Activated CD4-positive, alpha-beta T cell treated with anti-CD3 and anti-CD28 coated beads, Interleukin-10, Interleukin-2, amounts not matched to agents 100 ng/mL and 50 ng/mL, durations not matched to agents 16 hours and 8 hours (primary cell): ENCODE measurements at places on chromosomes 7 and 10.

DNA sequence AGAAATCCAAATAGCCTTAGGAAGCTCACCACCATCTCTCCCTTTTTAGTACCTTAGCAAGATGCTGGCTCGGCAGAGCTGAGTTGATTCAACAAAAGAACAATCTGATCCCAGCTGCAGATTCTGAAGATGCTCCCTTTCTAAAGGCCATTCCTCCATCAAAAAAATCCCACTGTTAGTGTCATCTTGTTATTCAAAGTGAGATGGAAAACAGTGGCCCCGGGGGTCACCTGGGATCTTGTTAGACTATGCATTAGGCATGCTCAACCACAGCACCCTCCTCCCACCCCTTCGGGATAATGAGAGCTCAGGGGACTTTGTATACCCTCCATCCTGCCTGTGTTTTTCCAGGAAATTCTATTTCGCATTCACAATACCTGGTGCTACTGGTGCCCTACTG lies 2.4 kb downstream of the NCAPG2 start:
- DNase-seq: no peak

DNA sequence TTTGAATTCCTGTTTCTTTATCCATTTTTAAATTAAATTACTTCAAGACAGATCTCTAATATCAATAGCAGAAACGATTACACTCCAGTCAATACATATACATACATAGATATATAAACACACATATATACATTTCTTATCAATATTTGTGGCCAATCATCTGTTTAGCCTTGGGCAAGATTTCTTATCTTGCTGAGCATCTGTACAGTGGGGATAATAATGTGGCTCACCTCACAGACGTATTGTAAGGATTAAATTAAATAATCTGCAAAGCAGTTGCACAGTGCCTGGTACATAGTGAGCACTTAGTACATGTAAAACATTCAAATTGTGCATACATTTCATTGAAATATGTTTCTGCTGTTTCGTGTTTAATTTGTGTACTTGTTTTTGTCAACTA lies 17.5 kb upstream of the CACNB2 start:
- no peak for DNase-seq

DNA sequence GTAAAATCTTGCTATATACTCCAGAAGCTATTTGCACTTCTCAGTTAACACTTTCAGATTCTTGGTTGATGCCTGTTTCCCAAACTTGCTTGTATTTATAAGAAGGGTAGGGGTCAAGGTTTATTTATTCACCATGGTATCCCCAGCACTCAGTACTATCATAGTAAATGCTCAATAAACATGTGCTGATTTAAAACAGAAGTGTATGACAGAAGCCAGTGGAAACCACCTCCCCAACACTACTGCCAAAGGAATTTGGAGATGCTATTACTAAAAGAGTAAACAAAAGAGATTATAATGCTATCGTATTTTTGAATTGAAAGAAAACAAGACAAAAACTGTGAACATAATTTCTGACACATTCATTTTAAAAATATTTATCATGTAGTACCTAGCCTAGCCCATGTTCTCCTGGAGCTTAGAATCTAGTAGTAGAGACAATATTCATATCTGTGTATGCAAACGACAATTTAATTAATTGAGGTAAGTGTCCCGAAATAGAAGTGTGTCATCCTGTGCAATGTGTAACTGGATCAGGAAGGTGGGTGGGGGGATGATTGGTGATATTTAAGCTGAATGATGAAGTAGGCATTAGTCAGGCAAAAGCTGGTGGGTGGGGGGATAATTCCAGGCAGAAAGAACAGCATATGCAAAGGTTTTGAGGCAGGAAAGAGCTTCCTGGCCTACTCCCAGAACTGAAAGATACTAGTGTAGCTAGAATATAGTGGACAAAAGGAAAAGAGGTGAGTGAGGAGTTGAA lies 77.5 kb downstream of the HGF start:
- no peak for DNase-seq

DNA sequence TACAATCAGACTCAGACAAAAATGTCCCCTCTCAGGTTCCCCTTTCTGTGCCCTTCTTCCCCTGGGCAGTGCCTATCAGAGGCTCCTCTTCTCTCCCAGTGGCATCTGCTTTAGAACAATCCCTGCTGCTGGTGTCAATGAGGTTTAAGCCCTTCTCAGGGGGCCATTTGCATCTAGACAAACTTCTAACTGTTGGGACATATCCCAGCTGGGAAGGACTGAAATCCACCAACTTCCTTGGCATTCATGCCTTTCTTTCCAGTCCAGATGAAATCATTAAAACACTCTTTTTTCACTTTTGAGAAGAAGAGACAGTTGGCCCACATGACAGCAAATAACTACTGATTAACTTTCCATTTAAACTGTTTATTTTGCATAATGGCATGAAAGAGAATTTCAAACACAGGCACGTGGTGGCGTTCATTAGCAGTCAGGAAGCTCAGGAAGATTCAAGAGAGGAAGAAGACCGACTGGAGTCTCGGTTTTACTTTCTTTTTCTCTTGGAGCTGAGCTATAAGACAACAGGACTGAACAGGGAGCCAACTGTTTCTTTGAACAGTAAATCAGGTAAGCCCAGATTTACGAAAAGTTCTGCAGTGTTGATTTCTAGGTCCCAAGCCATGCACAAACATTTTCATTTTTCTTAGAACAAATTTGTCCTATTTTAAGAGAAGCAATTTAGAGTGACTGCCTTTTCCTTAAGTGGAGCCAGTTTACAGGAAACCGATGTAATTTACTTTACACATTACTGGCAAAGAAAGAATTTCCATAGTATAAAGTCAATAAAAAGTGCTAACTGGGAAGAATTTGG lies at the start of gene GIMAP2:
TSS of gene GIMAP2 (plus strand) at position 488 of the 811 bp plus-strand sequence. CDS start 1,354 bp downstream, outside the sequence.
- peak; percentile 70 for DNase-seq

GRCh38 chr10:104300736-104301292 lies 31.8 kb downstream of the GSTO2 start:
- peak; percentile 32 for DNase-seq

DNA sequence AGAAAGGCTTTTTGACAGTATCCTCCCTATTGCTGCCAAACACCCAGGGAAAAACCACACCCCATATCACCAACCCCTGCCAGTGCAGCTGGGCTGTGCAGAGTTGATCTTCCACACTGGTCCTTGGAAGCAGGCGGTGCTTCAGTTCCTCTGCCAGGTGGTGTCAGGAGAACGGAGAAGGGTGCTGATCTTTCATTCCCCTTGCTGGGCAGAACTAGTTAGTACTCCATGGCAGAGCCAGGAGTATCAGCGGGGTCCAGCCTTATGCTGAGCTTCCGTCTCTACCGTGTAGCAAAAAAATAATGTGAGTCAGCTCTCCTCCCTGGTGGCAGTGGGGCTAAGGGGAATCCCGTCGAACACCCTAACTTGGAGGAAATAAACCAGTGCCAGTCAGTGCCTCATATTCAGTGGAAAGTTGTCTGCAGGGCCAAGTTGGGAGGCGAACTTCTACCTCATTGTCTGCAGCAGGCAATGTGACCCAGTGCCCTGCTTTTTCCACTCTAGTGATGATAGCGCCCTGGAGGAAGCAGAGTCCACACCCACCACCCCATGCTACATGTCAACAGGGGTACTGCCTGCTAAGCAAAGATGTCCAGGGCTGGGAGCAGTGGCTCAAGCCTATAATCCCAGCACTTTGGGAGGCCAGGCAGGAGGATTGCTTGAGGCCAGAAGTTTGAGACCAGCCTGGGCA lies 175.4 kb downstream of the AUTS2 start:
- DNase-seq: no peak

- no peak for DNase-seq
Measured at GRCh38 chr10:83076443-83076842, 1062.9 kb upstream of the GHITM start.

GRCh38 chr7:130909161-130909836 lies 175.3 kb upstream of the KLF14 start:
- DNase-seq: no peak

GRCh38 chr10:71304914-71305313 lies 14.1 kb upstream of the SLC29A3 start:
- DNase-seq: no peak

DNA sequence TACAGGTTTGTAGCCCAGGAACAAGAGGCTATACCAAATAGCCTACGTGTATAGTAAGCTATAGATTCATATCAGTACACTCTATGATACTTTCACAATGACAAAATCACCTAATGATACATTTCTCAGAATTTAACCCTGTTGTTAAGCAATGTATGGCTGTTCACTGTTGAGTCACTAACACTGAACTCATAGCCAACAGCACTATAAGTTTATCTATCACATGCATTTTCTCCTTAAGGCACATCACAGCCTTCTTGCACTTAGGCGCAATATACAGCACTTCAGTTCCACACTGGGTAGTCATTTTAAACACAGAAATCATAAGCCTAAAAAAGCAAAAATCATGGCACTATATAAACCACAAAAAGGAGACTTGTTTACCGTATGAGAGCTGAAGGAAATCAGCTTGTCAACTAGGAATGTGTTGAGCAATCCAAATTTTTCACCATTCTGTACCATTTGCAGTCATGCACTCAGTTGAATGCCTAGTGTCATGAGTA lies 45.6 kb downstream of the ZNF438 start:
- DNase-seq: peak; percentile 90

- DNase-seq: peak; percentile 5
Measured at GRCh38 chr10:2619472-2619871, 447.9 kb upstream of the PFKP start.

GRCh38 chr10:130573446-130573845 lies 437.3 kb downstream of the GLRX3 start:
- no peak for DNase-seq

- DNase-seq: no peak
Measured at GRCh38 chr7:128069373-128070364, 38.4 kb upstream of the LRRC4 start.

DNA sequence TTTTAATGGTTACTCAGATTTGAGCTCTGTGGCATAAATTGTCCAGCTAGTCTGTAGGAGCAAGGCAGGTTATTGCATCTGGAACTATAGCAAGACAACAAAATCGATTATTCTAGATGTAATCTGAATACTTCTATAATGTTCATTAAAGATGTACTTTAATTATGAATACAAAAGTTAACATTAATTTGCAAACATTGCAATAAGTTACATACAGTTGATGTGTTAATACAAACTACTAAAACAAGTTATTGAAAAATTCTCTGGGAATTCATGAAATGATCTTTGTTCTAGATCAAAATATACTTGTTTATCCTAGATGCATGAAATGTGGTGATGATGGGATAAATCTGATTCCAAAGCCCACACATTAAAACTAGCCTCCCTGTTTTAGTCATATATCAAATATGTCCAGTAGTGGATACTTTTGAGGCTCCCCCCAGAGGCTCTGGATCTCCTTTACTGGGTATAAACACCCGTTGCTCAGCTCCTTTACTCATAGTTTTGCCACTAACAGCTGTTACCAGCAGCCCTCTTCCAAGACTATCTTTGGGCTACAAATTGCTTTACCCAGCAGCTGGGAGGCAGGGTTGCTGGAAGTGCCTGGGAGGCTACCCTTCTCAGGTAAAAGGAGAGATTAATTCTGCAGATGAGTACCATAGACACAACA lies 78.1 kb downstream of the ARL4A start:
- no peak for DNase-seq

- no peak for DNase-seq
Measured at GRCh38 chr10:4691301-4691700, 134.7 kb upstream of the AKR1E2 start.

GRCh38 chr7:29160080-29160479 lies 13.7 kb upstream of the CPVL start:
- no peak for DNase-seq

DNA sequence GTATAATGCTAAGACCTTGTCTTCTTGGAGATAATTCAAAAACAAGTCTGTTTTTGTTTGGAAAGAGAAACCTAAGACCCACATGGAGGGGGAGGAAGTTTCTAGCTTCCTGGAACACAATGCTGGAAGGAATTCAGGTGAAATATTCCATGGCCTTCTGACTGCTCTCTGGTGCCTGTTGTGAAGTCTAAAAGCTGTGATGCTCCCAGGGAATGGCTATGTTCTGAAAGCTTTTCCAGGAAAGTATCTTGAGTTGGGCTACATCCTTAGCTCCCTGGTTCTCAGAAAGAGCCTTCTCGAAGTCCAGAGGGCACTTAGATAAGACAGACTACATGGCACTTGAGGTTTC lies 12.5 kb upstream of the PFKP start:
- no peak for DNase-seq

DNA sequence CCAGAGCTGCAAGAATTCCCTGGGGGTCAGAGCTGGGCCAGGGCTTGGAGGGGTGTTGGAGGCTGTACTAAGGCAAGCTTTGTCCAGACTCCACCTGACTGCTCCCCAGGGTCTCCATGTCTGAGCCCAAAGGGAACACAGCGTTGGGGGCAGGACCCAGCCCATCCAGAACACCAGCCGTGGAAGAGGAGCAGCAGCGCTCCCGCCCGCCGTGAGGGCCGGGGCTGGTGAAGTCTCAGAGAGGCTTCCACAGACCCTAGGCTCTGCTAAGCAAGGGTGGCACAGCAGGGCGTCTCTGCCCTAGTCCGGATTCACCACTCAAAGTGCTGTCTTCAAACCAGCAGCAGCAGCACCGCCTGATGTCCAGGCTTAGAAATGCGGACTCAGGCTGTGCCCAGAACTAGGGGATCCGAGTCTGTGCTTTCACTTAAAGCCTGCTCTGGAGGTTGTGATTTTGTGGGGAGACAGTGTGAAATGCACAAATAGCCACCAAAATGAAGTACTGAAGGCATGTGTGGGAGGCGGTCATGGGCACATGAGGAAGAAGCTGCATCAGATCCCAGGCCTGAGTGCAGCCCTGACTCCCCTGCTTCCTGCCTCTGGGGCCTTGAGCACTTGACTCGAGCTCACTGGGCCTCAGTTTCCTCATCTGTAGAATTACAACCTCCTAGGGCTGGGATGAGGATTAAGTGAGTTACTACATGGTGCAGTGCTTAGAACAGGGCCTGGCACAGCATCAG lies 16.6 kb upstream of the AQP1 start:
- DNase-seq: no peak

DNA sequence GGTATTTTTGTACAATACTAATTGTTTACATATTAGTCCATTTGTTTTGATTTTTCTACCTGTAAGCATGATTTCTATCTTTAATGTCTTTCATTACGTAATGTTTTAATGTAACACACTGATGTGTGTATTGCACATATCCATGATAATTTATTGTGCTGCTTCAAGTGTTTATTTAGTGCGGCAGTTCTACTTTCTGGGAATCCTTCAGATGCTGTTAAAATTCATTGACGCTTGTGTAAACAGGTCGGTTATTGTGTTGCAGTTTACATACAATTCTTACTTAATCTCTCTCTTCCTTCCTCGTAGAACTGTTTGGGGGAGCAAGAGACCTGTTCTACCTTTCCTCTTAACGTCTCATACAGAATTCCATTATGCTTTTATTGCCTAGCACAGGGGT lies 6.9 kb downstream of the TMEM60 start:
- no peak for DNase-seq
